Activated naive CD4-positive, alpha-beta T cell (primary cell): ENCODE measurements at places on chromosomes 3 and 15.

DNA sequence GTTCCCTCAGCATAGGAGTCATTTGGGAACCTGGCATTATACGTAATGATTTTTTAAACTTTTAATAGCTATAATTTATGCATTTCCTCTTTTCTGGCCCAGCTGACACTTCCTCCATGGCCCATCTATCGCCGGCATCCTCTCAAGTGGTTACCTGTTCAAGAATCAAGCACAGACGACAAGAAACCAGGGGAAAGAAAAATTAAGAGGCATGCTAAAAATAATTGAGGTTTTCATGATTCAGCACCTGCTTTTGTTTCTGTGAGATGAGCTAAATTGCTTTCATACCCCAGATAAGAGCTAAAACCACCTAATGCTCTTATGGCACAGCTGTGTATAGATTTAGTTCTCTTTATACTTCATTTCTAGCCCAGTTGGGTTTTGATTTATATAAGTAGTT, 1.7 kb downstream of the SPCS1 start:
- DNase-seq, result no peak

DNA sequence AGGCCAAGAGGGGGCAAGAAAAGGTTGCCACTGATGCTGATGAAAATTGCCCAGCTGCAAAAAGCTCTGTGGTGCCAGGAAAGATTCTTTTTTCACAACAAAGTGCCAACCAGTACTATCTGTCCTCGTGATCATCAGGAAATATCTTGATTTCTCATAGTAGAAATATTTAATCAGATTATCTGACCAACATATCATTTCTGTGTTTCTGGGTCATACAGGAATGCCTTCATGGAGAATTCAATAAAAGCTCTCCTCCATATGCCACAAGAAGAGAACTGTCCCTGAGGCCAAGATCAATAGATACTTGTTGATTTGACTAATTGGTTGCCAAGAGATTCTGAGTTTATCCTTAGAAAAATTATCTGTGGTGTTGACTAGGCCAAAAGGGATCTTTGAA, 63.5 kb downstream of the FSIP1 start:
- no peak for DNase-seq

DNA sequence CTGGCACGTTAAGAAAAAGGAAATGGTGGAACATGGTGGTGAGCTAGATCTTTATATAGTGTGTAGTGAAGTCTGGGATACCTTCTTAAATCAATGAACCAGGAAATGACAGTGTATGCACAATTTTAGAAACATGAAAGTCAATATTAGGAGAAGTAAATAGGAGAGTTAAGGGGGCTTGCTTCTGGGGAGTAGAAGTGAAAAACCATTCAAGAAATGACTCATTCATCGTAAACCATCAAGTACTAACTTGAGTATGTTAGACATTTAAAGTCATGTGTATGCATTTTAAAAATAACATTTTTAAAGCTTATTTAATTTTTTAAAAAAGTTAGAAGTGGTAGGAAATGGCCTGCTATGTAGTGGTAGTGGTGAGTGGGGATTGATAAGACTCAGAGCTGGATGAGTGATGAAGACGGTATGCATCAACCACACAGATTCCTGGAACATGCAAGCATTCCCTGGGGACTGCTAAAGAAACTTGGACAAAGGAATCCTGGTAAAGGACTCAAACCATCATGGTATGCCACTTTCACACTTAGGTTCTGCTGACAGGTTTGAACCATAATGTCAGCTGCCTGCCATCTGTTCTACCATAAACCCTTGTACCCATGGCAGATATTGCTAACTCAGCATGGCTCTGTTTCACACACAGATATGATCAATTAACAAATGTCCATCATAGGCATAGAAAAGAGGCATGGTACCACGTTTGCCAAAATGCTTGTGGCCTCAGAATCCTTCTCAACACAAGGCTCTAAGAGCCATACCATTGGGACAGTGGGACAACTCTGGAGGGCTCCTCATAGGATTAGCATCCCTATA, 28.9 kb upstream of the MITF start:
- DNase-seq, result no peak

- DNase-seq, result no peak
Observed at GRCh38 chr3:186454881-186455703, 89.1 kb downstream of the CRYGS start.

- peak; percentile 25 for DNase-seq
Observed at GRCh38 chr3:32391643-32392535, at the start of gene CMTM7. Gene CMTM7 (plus strand): TSS chr3:32391853. CDS start chr3:32391907, 54 bp downstream.

- no peak for DNase-seq
Observed at GRCh38 chr3:33582234-33582633, 135.8 kb downstream of the CLASP2 start.

DNA sequence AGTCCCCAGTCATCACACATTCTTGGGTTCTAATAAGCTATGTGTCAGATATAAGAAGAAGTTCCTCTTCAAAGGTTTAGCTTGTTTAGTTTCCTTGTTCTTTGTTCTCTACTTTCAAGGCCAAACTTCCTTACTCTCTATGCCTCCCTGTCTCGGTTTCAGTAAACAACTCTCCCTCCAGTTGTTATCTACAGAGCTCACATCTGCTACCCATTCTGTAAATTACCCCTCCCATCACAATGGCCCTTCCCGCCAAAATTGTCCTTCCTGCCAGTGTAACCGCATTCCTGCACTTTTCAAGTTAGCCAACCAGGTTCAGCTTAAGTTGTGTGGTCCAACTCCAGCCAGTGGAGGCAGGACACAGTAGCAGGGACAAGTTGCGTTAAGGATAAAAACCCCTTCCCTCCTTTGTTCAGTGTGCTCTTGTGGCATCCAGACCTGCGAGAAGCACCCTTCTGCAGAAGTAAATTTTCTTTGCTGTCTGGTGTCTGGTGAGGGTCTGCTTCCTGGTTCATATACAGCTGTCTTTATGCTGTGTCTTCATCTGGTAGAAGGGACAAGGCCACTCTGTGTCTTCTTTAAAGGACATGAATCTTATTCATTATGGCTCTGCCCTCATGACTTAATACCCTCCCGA, 342.1 kb upstream of the GRM7 start:
- DNase-seq, result no peak

DNA sequence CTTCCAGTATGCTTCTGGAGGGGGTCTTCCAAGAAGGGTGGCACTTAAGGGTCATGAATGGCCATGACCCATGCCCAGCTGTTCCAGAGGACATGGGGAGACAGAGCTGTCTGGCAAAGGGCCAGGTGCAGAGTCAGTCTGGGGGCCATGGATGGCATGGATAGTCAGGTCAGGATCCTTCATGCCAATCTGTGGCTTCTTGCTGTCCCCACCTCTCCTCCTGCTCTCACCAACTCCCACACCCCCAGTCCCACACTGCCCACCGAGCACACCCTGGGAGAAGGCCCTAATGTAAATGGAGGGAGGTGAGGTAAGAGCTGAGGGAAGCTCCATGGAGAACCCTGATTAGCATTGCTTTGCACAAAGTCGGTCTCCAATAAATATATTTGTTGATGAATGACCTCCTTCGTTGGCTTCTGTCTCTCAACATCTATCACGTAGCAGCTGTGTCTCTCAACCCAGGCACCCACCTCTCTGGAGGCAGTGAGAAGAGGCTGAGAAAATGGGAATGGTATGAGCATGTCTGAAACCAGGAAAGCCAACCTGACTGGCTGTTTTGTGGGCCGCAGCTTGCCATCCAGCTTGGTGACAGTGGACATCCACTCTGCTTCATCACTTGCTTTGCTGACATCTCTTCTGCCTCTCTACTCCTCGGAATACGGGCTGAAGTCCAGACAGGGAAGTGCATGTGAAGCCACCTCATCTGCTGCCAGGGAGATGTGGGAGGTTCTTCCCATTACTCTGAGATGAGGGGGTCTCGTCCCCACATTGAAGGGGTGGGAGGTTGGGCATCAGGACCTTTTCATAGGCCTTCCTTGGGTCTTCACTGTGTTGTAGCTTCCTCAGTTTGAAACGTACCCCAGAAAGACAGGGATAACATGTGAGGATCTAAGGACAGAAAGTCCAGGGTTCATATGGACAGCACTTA, 37.7 kb upstream of the RAB6B start:
- DNase-seq, result no peak

DNA sequence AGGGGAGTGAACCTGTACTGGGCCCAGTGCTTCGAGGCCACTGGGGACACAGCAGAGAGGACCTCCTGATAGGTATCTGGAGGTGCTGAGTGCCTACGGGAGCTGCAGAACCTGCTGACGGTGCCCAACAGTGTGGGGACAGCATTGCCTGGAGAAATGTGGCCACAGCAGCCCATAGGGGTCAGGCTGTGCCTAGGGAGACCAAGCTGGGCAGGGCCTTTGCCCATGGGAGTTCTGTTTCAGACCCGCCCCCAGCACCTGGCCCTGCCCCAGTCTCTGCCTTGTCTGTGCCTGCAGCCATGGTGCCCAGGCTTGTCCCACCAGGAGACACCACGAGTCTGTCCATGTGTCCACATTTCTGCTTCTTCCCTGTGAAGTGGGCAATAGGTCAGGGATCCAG, 15.3 kb upstream of the RPL32 start:
- DNase-seq, result no peak

- DNase-seq, result no peak
Observed at GRCh38 chr3:171383206-171384018, 76.8 kb downstream of the TNIK start.
